ENCODE measurements at places on chromosomes 7 and 10. TPM values are rescaled to one million over a fixed set of nuclear protein-coding genes. Genes with fewer than 3 reads are reported as not detected.

Gene STK32C
- 5.6 TPM for total RNA-seq

Gene CLEC2L
- total RNA-seq = not detected

Gene MBLAC1
- total RNA-seq = 2.7 TPM

Gene TLX1
- not detected for total RNA-seq

Gene OR2A42
- total RNA-seq = 0.66 TPM

GRCh38 chr10:70555371-70555770 lies 47.2 kb downstream of the PRF1 start:
- H3K27me3 ChIP-seq = no peaks in the 10 kb centered on the region
- no peak for DNase-seq
- H3K27ac ChIP-seq = no peak overlapping the region

- peaks cover 36% of the 10 kb centered on the region for H3K4me1 ChIP-seq
- H3K36me3 ChIP-seq = no peaks in the 10 kb centered on the region
- H3K27ac ChIP-seq = peak overlapping the region; percentile 83
- no peaks in the 10 kb centered on the region for H3K27me3 ChIP-seq
- peak overlapping the region; percentile 9 for H3K4me3 ChIP-seq
Observed at GRCh38 chr7:137992104-137992549, 9.8 kb downstream of the CREB3L2 start.

- no peak overlapping the region for H3K4me3 ChIP-seq
- H3K27me3 ChIP-seq = no peaks in the 10 kb centered on the region
- H3K27ac ChIP-seq = no peak overlapping the region
Observed at GRCh38 chr7:137772748-137773147, 74.0 kb downstream of the DGKI start.
